ENCODE measurements at places on chromosomes 6 and 20. TPM values are rescaled to one million over a fixed set of nuclear protein-coding genes. Genes with fewer than 3 reads are reported as not detected.

Gene CRISP3
- total RNA-seq, result not detected

Gene SLC32A1
- total RNA-seq, result not detected

Gene REM1
- total RNA-seq, result not detected

Gene DDX39B
- 240 TPM for total RNA-seq

Gene GNAS-AS1
- total RNA-seq, result 1.5 TPM

Gene SNX21
- total RNA-seq, result 69.0 TPM

Gene THBS2
- total RNA-seq, result 1,102 TPM

Gene C20orf144
- total RNA-seq, result under 0.01 TPM

Gene C20orf173
- not detected for total RNA-seq

Gene CST7
- not detected for total RNA-seq

Gene PRDM13
- total RNA-seq, result not detected

Gene GTSF1L
- not detected for total RNA-seq

Gene TRIM31
- not detected for total RNA-seq

Gene NKX2-2
- total RNA-seq, result not detected

Gene RPP40
- total RNA-seq, result 8.3 TPM

Gene MGME1
- total RNA-seq, result 8.3 TPM

Gene MUC22
- not detected for total RNA-seq

Gene SIRPG
- total RNA-seq, result not detected

Gene C6orf141
- total RNA-seq, result not detected

Gene SIRPB2
- total RNA-seq, result under 0.01 TPM

Gene RHAG
- total RNA-seq, result not detected

Gene WFDC5
- not detected for total RNA-seq

Gene PRL
- total RNA-seq, result not detected

Gene PRRT1
- not detected for total RNA-seq

Gene BFSP1
- 1.8 TPM for total RNA-seq

Gene SLC22A16
- total RNA-seq, result 0.36 TPM

Gene SLC24A3
- total RNA-seq, result 1.1 TPM

Gene ADAT2
- 3.8 TPM for total RNA-seq

Gene WFDC12
- not detected for total RNA-seq

Gene BMP6
- total RNA-seq, result 0.72 TPM

Gene LTB
- total RNA-seq, result 0.29 TPM

Gene PLEKHG1
- 0.88 TPM for total RNA-seq

Gene DZANK1
- total RNA-seq, result 1.5 TPM

Gene LAMA2
- 3.5 TPM for total RNA-seq

Gene COL10A1
- 36.2 TPM for total RNA-seq

Gene LHFPL5
- not detected for total RNA-seq

Gene NFS1
- total RNA-seq, result 21.7 TPM

Gene WFDC10B
- total RNA-seq, result not detected

Gene MYLK4
- total RNA-seq, result 0.36 TPM

Gene HRH3
- total RNA-seq, result not detected

Gene ATP6V1G2
- 2.2 TPM for total RNA-seq

Gene KCNB1
- under 0.01 TPM for total RNA-seq

Gene RAET1G
- 1.5 TPM for total RNA-seq

Gene SAPCD1
- total RNA-seq, result 0.59 TPM

Gene RPS6KA2
- 113 TPM for total RNA-seq

Gene CRNKL1
- total RNA-seq, result 33.7 TPM
